ENCODE measurements at places on chromosomes 1 and 21. TPM values are rescaled to one million over a fixed set of nuclear protein-coding genes. Genes with fewer than 3 reads are reported as not detected.

GRCh38 chr1:54800041-54800898, 853 bp downstream of the TTC22 start:
- DNase-seq = no peak
- peak overlapping the region; percentile 38 for H3K4me3 ChIP-seq
- no peak overlapping the region for H3K27ac ChIP-seq
- no peaks in the 10 kb centered on the region for H3K4me1 ChIP-seq
- H3K36me3 ChIP-seq = no peaks in the 10 kb centered on the region

The CFHR1 gene
- polyA plus RNA-seq = 1.3 TPM

- no peak overlapping the region for H3K4me3 ChIP-seq
- DNase-seq = no peak
- no peaks in the 10 kb centered on the region for H3K4me1 ChIP-seq
- H3K27me3 ChIP-seq = no peaks in the 10 kb centered on the region
- H3K36me3 ChIP-seq = no peaks in the 10 kb centered on the region
These were observed 140.3 kb downstream of the FOXD2 start for GRCh38 chr1:47578026-47578720.

The RSPH1 gene
- polyA plus RNA-seq = 1.1 TPM

DNA sequence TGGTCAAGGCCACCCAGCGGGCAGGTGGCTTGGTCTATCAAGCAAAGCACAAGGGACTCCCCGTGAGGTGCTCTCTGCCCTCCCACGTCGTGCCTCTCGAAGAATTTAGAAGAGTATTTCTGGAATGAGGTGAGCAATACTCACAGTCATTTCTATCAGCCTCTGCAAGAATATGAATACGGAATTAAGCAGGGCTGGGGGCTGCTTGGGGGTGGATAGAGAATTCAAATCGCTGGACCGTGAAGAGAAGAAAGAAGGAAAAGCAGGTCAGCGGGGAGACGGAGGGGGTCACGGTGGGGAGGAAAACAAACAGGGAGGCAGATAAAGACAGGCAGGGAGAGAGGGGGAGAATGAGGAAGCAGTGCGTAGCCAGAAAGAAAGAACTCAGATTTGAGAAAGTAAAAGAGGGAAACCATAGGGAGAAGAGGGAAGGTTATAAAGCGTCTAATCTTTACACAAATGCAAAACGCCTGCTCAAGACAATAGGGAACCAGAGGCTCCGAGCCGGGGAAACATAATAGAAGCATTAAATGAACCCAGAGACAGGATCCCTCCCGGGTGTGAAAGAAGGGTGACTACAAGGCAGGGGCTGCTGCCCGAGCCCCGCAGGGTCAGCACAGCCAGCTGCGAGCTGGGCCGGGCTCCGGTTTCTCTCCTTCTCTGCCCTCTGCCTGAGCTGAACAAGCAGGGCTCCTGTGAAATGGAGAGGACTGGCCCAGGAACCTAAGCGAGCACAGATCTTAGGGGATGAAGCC, 2.1 kb upstream of the EDN2 start:
- H3K36me3 ChIP-seq = no peaks in the 10 kb centered on the region
- DNase-seq = no peak
- H3K4me1 ChIP-seq = peaks cover 10% of the 10 kb centered on the region
- H3K27me3 ChIP-seq = no peaks in the 10 kb centered on the region
- H3K27ac ChIP-seq = peak overlapping the region; percentile 16
- no peak overlapping the region for H3K4me3 ChIP-seq

The SYT6 gene
- polyA plus RNA-seq = 0.13 TPM

The CNKSR1 gene
- polyA plus RNA-seq = 1.7 TPM

DNA sequence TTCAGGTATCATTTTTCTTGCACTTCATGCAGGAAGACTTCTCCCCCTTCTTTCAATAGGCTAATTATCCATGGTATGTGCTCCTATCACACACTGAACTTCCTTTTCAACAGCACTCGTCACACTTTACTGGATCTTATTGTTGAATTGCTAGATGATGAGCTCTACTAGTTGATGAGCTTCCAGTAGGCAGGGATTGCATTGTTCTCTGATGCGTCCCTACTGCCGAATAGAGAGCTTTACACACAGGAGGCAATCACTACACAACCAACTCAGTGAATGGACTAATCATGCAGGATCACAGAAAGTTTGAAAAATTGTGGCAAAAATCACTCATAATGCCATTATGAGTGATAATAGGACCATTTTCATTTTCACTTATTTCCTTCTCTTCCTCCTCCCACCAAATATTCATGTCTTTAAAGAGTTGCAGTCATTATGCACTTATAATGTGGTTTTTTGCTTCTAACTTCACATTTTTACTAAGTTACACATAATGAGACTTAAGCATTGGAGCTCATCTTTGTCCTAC, 128.1 kb upstream of the ZNF648 start:
- no peaks in the 10 kb centered on the region for H3K36me3 ChIP-seq
- no peak overlapping the region for H3K4me3 ChIP-seq
- H3K27me3 ChIP-seq = no peaks in the 10 kb centered on the region
- DNase-seq = no peak
- peaks cover 3% of the 10 kb centered on the region for H3K4me1 ChIP-seq

DNA sequence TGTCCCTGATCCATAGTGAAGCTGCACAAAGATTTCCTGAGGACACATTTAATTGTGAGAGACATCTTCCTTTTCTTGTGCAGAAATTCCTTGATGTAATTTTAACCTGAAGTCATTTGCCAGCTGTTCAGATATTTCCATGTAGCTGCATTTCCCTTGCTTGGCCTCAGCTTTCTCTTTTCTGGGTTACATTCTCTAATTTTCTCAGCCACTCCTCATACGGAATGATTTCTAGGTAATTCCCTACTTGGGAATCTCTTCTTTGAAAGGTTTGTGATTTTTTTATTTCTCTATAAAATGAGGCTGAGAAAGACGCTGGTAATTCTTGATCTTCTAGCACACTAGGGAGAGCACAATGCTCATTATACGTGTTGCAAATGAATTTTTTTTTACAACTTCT, 199.0 kb downstream of the PCP4 start:
- no peaks in the 10 kb centered on the region for H3K36me3 ChIP-seq
- H3K27me3 ChIP-seq = no peaks in the 10 kb centered on the region
- no peaks in the 10 kb centered on the region for H3K4me1 ChIP-seq
- H3K4me3 ChIP-seq = no peak overlapping the region

The SLC2A5 gene
- 6.7 TPM for polyA plus RNA-seq

The C1orf141 gene
- 0.48 TPM for polyA plus RNA-seq

DNA sequence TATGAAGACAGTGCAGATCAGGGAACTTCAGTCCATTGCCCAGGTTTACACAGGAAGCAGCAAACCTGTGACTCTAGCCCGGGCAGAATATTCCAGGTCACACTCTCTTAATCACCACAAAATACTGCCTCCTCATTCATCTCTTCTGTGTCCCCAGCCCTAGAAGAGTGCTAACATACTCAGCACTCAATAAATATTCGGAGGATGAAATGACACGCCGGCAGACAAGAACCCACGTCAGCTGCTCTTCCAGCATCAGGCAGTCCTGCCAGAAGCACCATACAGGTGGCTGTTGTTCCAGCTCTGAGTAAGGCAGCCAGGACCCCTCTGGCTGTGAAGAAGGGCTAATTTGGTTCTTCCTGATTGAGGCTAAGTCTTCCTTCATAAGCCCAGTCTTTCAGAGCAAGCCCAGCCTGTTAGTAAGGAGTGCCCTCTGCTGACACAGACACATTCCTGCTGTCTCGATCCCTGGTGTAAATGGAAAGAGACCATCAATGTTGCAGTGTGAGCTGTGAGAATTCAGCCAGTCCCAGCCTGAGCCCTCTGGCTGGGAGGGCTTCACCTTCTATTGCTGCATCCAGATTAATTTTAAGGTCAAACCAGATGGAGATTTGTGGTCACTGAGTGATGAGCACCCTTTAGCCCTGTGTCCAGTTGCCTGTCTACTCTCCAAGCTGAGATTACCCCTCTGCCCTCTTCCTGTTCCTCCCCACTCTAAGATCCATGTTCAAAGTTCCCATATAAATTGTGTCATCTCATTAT, 45.0 kb upstream of the KIRREL1 start:
- H3K27me3 ChIP-seq = no peaks in the 10 kb centered on the region

DNA sequence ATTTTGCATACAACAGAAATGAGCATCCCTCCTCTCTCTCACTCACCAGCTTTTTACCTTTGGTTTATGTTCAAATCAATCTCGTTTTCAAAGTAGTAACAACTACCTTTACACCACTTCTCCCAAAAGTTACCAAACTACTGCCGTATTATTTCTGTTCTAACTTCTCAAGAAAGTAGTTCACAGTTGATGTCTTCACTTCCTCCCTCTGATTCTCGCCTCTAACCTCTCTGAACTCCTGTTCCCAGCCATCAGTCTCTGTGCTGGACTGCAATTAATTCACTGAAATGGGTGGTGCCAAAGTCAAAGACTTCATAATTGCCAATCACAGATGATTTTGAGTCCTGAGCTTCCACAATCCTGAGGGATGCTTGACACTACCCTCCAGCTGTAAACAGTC, 54.0 kb downstream of the ZNF281 start:
- no peaks in the 10 kb centered on the region for H3K36me3 ChIP-seq
- no peaks in the 10 kb centered on the region for H3K27me3 ChIP-seq
- H3K4me3 ChIP-seq = no peak overlapping the region
- no peak overlapping the region for H3K27ac ChIP-seq
- DNase-seq = no peak
- H3K4me1 ChIP-seq = peaks cover 1% of the 10 kb centered on the region

The VHLL gene
- not detected for polyA plus RNA-seq

The TBX15 gene
- 0.42 TPM for polyA plus RNA-seq

The EPHA2 gene
- polyA plus RNA-seq = 6.1 TPM

The CATSPERE gene
- polyA plus RNA-seq = 0.87 TPM

DNA sequence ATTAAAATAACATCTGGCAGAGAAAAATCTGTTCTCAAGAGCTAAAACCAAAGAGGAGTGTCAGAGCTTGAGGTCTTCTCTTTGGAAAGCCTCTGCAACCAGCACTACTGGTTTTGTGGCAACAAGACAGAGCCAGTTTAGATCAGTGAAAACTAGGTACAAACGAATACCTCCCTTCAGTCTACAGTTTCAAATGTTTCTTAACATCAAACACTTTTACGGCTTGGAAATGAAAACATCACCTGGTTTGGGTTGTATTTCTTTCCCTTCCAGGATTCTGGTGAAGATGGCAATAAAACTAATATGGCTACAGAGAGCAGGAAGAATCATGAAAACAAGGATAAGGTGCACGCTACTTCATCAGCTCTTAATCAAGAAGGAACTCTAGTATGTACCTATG, 339.4 kb upstream of the ESRRG start:
- no peaks in the 10 kb centered on the region for H3K36me3 ChIP-seq
- H3K27ac ChIP-seq = no peak overlapping the region
- H3K4me3 ChIP-seq = no peak overlapping the region
- no peaks in the 10 kb centered on the region for H3K27me3 ChIP-seq
- no peak for DNase-seq

The KCNH1 gene
- polyA plus RNA-seq = not detected

GRCh38 chr1:27306892-27307761, 14.8 kb upstream of the TMEM222 start:
- no peaks in the 10 kb centered on the region for H3K4me1 ChIP-seq
- no peak overlapping the region for H3K27ac ChIP-seq
- H3K36me3 ChIP-seq = no peaks in the 10 kb centered on the region
- no peak overlapping the region for H3K4me3 ChIP-seq
- no peak for DNase-seq
- no peaks in the 10 kb centered on the region for H3K27me3 ChIP-seq

The TESK2 gene
- polyA plus RNA-seq = 10.5 TPM

DNA sequence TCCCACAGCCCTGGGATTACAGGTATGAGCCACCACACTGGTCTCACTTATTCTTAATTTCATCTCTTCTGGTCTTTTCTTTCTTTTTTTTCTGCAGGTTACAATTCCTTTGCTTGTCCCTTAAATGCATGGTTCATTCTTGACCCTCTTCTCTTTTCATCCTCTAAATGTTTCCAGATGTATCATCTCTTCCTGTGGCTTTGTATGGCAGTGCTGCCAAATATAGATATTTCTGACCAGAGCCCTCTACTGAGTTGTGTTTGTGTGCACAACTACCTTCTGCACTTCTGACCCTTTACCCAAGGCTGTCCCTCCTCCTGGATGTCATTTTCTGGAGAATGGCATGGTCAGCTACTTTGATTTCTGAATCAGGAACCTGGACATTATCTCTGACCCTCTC, 32.5 kb downstream of the OLFML3 start:
- H3K27me3 ChIP-seq = no peaks in the 10 kb centered on the region
- no peak overlapping the region for H3K27ac ChIP-seq
- DNase-seq = no peak
- no peak overlapping the region for H3K4me3 ChIP-seq
- no peaks in the 10 kb centered on the region for H3K4me1 ChIP-seq

- H3K4me1 ChIP-seq = no peaks in the 10 kb centered on the region
- no peaks in the 10 kb centered on the region for H3K27me3 ChIP-seq
- H3K4me3 ChIP-seq = no peak overlapping the region
These were observed 976.1 kb downstream of the LTN1 start for GRCh38 chr21:28016571-28016970.

- no peak overlapping the region for H3K27ac ChIP-seq
- H3K4me1 ChIP-seq = no peaks in the 10 kb centered on the region
- DNase-seq = no peak
- H3K27me3 ChIP-seq = no peaks in the 10 kb centered on the region
- H3K4me3 ChIP-seq = no peak overlapping the region
- no peaks in the 10 kb centered on the region for H3K36me3 ChIP-seq
These were observed 11.6 kb downstream of the PARK7 start for GRCh38 chr1:7973086-7973485.

GRCh38 chr1:39576016-39576657, 453 bp downstream of the PABPC4 start:
- peak; percentile 43 for DNase-seq
- H3K27me3 ChIP-seq = no peaks in the 10 kb centered on the region
- peak overlapping the region; percentile 70 for H3K27ac ChIP-seq
- H3K4me3 ChIP-seq = peak overlapping the region; percentile 92

The WNT3A gene
- not detected for polyA plus RNA-seq

The CCDC30 gene
- 4.3 TPM for polyA plus RNA-seq

The ABCG1 gene
- polyA plus RNA-seq = 5.8 TPM

DNA sequence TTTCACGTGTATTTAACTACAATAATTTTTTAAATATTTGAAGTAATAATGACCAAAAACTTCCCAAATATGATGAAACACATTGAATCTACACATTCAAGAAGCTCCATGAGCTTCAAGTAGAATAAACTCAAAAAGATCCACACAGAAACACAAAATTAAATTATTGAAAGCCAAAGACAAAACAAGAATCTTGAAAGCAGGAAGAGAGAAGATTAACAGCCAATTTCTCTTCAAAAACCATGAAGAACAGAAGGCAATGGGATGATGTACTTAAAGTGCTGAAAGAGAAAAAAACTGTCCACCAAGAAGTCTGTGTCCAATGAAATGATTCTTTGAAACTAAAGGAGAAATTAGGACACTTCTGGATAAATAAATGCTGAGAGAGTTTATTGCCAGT, 5.1 kb upstream of the KRTAP10-10 start:
- no peaks in the 10 kb centered on the region for H3K27me3 ChIP-seq
- H3K27ac ChIP-seq = no peak overlapping the region
- H3K4me3 ChIP-seq = no peak overlapping the region
- H3K36me3 ChIP-seq = no peaks in the 10 kb centered on the region
- no peaks in the 10 kb centered on the region for H3K4me1 ChIP-seq

- no peaks in the 10 kb centered on the region for H3K36me3 ChIP-seq
- DNase-seq = no peak
- peaks cover 10% of the 10 kb centered on the region for H3K4me1 ChIP-seq
- no peak overlapping the region for H3K4me3 ChIP-seq
- no peak overlapping the region for H3K27ac ChIP-seq
These were observed 4.7 kb downstream of the ADGRB2 start for GRCh38 chr1:31759298-31760023.
